ENCODE measurements at places on chromosomes 12 and 14.

DNA sequence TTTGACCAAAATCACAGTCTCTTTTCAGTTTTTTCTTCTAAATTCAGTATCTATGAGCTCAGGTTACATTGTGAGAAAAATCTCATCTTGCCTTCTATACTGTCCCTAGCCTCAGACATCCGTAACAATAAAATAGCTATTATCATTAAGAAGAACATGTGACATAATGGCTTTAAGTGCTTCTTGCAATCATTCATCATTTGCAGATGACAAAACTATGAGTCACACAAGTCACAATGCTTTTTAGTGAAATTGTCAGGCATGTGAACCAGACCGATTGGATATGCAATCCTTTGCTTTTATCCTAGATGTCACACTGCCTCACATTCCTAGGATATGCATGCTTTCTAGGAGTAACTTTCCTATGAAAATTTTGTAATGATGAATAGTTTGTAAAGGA, 313.1 kb downstream of the SLC6A15 start:
- no peak for DNase-seq

DNA sequence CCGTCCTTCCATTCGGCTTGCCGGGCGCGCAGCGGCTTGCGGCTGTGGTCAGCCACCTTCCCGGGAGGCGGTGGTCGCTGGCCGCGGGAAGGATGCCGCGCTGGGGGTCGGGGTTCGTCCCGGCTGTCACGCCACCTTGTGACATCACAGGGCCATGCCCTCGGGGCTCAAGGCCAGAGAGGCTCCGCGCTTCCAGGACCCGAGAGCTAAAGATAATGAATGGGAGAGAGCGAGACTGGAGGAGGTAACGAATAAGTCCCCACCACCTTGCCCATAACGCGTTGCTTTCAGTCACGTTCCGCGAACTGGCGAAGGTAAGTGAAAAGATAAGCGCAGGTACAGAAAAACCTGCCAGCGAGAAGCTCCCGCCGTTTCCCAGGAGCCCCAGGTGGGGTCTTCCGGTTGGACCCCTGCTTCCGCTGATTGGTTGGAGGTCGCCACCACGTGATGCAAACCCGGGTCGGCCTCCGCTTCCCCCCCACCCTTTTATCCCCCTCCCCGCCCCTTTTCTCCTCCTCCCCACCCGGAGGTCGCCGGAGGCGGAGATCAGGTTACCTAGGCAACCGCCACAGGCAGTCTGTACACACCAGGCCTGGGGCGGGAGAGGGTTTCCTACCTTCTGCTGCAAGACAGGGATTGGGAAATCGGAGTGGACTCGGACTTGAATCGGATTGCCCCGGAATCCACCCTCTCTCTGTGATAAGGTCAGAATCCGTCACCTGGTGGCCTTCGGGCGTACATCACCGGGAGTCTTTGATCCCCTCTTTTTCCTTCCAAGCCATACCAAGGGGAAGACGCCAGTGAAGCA, at the start of gene LRRC9:
TSS of gene LRRC9 (plus strand) at position 575 of the 808 bp plus-strand sequence.
- peak; percentile 40 for DNase-seq

GRCh38 chr14:29222671-29223268, 456.2 kb downstream of the FOXG1 start:
- no peak for DNase-seq

DNA sequence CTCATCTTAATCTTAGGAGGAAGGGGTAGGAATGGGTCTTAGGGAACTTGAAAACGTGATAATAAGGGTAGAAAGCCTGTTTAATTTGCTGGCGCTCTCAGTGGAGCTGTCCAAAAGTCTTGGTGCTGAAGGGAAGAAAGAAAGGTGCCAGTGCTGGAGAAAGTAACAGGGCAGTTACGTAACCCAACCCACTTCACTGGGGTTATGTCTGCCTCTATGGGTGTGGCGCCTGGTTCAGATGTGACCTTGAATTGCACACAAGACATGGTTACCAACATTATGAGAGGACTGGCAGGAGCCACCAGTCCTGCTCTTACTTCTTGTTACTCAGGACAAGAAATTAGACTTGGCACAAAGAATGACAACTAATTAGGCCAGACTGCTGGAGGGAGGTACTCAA, 18.6 kb upstream of the GPATCH2L start:
- no peak for DNase-seq

DNA sequence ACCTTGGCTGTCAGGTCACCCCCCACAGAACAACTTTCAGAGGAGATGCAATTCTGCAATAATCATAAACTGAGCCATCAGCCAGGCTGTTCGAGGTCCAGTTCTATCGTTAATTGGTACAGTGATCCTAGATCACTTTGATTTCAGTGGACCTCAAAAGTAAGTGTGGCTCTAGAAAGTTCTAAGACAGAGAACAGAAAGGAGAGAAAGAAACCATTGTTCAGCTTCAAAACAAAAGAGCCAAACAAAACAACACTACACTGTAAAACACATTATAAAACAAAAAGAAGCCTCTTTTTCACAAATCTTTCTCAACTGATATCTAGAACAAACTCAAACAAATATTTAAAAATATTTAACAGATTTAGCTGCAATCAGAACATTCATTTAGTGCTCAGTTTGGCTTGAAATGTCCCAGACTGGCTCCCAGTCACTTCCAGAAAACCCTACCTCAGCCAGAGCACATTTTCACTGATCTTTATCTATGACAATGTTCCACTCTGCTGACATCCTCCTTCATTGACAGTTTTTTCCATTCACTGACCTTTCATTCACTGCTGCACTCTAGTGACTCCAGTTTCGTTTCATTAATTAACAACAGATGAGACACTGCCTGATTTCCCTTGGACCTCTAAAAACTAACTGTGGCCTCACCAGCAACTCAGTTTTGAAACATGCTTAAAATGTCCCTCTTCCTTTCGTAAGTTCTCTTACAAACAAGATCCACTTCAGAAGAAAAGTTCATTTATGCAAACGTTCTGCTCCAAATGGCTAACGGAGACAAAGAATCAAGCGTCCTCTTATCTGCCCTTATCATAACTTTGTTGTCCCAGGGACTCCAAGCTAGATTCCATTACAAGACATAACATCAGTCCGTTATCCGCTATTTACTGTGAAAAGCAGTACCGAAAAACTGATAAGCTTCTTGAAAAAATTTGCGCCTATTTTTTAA, 56.8 kb downstream of the DUSP16 start:
- peak; percentile 9 for DNase-seq

DNA sequence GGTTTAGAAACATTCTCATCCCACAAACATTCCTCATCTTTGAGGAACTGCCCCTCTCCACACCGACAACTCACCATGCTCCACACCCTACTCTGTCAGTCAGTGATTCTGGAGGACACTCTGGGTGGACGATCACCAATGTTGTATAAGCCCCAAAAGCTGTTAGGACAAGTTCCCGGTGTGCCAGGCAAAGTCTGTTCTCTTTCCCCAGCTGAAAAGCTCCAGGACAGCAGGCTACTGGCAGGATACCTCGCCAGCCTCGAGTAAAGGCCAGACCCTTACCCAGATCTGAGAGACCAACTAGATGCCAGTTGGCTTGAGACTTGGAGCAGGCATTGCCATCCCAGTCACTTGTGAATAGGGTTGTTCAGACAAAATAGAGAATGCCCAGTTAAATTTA, 12.0 kb downstream of the KRT5 start:
- no peak for DNase-seq

DNA sequence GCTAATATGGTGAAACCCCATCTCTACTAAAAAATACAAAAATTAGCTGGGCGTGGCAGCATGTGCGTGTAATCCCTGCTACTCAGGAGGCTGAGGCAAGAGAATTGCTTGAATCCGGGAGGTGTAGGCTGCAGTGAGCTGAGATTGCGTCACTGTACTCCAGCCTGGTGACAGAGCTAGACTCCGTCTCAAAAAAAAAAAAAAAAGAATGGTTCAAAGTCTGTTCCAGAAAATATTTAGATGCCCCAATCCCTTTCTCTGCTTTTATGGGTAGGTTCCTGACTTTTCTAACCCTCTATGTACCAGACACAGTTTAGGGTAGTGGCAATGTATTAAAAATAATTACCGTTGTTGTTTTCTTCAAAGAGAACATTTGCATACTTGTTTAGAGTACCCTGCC, 161.4 kb downstream of the STXBP6 start:
- DNase-seq, result no peak

DNA sequence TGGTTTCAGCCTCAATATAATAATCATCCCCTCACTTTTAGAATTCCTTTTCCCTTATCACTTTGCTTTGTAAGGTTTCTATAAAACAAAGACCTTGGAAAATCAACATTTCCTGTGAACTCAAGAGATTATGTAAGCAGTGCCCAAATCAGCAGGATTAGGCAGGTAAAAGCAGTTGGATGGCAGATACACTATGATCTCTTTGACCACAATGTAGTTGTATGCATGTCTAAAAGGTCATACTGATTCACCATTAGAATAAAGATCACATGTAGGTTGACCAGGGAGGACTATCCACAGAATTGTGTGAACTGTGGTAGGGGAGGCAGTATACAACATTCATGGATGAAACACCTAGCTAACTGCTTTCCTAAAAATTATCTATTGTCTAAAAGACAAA, 57.5 kb downstream of the DENND5B start:
- DNase-seq, result no peak

- no peak for DNase-seq
Measured at GRCh38 chr12:49564686-49565405, 3.1 kb downstream of the MCRS1 start.

GRCh38 chr14:75453817-75454434, 26.1 kb downstream of the JDP2 start:
- peak; percentile 68 for DNase-seq

GRCh38 chr12:41327096-41327895, 139.2 kb downstream of the PDZRN4 start:
- no peak for DNase-seq

DNA sequence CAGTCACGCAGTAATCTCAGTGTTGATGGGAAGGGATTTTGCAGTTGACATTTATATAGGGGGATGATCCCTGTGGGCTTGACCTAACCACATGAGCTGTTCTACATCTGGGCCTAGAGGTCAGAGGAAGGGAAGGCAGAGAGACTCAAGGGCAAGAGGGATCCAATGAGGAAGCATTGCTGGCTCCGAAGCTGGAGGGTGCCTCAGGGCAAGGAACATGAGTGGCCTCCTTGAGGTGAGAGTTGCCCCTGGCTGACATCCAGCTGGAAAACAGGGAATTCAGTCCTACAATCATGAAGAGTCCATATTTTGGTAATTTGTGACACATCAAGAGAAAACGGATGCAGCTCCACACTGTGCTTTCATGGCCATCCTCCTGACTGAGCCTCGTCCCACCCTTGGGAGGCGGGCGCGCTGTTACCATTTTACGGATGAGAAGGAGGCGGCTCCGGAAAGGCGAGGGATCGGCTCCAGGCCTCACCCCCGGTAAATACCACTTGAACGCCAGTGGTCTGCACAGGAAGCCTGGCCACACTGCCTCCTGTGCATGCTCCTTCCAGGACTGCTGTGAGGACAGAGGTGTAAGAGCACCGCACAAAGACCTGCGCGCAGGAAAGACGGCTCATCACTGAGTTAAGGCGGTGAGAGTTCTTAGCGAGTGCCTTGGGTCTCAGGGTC, 18.5 kb upstream of the FKBP4 start:
- DNase-seq, result no peak

- no peak for DNase-seq
Measured at GRCh38 chr14:67918838-67919237, 99.3 kb downstream of the RAD51B start.

DNA sequence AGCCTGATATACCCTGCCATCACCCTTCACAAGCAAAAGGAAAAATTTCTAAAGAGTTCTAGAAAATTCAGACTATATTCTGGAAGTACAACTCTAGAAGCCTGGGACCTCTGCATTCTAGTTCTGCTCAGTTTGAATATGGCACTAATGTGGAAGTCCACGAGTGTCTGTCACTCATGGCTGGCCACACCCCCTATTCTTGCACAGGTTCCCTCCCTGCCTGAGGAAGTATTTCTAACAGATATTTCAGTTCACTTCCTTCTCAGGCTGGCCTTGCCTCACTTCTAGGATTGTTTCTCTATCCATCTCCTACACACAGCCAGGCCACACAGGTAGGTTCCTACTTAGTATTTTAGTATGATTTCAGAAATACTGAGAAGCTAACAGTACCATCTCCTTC, 67.4 kb downstream of the PHLDA1 start:
- peak; percentile 39 for DNase-seq

- peak; percentile 69 for DNase-seq
Measured at GRCh38 chr12:96401076-96401871, 1.0 kb upstream of the CDK17 start.

DNA sequence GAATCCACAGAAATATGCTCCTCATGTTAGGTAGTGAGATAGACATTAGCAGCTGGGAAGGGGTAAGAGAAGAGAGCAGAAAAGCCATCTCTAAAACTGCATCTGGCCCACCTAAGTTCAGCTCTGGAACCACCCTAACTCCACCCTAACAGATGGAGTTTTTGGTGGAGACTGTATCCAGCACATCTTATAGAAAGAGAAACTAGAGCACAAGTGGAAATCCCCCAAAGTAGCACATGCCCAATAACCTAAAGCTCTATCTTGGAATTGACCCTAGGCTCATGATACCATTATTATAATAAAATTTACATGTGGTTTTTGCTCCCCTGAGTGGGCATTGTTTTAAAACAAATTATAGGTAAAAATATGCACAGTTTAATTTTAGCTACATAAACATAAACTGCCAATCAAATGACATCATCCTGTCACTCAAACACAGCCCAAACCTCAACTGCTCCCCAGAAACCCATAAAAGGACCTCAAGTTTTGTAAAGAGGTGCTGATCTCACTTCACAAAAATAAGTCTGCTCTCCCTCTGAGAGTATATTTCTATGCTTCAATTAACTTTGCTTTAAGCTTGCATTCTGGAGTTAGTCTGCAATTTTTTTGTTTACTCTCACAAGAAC, 206.4 kb downstream of the PIK3C2G start:
- DNase-seq, result no peak

DNA sequence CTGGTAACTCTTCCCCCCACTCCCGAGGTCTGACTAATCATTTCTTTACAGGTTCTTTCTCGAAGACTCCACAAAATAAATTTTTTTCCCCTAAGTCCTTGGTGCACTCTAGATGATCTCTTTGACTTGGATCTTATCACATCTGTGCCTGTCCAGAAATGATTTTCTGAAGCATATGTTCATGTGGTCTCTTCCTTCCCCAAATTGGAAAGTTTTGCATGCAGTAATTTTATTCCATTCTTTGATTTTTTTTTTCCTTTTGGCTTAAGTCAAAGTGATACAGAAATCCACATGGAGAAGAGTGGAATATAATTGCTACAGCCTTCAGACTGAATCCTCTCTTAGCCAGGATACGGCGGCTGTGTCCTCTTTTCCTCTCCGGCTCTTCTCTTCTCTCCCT, 213.3 kb downstream of the BMP4 start:
- DNase-seq, result no peak

DNA sequence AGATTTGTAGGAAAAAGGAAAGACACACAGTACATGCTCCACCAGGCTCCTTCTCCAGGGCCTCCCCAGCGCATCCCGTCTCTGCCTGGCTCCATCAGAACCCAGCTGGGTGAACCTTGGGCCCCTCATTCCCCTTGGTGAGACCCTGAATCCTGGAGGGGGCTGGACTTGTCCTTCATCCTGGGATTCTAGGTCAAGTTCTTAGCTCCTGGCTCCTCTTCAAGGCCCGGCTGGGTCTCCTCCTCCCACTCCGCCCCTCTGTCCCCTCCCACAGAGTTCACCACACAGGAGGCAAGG, 49.2 kb downstream of the PSMA6 start:
- no peak for DNase-seq

GRCh38 chr12:111041091-111041490, 120.7 kb upstream of the MYL2 start:
- DNase-seq, result no peak

- no peak for DNase-seq
Measured at GRCh38 chr12:15651371-15651770, 137.8 kb downstream of the EPS8 start.

Data from germinal center (tissue), 1 donor.